COR-L47 (cell line): ENCODE measurements at places on chromosomes 12 and 14.

GRCh38 chr14:92373336-92373735 lies 50.4 kb downstream of the SLC24A4 start:
- DNase-seq: no peak

GRCh38 chr14:36091096-36091495 lies 85.4 kb downstream of the PTCSC3 start:
- DNase-seq: no peak

GRCh38 chr12:14157088-14157747 lies 175.8 kb upstream of the GRIN2B start:
- no peak for DNase-seq

DNA sequence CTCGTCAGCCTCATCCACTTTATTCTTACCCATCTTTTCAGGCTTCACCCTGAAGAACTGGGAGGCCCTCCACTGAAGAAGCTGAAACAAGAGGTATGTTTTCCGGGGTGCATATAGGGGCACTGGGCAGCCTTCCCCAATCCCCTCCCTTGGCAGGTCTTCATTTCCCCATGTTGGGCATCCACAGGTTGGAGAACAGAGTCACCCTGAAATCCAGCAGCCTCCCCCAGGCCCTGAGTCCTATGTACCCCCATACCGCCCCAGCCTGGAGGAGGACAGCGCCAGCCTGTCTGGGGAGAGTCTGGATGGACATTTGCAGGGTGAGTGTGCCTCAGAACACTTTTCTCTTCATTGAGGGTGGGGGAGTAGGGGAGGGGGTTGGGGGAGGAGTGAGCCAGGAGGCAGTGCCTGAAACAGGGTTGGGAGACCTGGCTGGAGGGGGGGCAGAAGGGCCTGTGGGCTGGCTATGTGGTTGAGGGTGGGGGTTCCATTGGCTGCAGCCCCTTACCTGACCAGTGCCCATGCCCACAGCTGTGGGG lies 4.0 kb downstream of the NAB2 start:
- DNase-seq: no peak

DNA sequence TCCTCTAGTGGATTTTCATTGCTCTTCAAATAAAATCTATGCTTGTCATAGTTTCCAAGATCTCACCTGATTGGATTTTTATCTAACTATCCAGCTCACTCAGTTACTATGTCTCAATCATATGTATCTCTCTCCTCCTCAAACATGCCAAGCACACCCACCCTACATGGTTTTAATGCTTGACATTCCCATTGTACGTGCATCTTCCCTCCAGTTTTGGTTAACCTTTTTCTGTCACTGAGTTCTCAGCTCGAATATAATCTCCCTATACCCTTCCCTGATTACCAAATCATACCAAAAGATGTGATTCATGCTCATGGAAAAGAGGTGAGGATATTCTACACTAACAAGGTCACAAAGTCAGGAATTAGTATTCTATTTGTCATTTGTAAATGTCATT lies 12.0 kb upstream of the PTPRQ start:
- DNase-seq: no peak

GRCh38 chr12:95238150-95238549 lies 20.5 kb downstream of the VEZT start:
- DNase-seq: no peak

DNA sequence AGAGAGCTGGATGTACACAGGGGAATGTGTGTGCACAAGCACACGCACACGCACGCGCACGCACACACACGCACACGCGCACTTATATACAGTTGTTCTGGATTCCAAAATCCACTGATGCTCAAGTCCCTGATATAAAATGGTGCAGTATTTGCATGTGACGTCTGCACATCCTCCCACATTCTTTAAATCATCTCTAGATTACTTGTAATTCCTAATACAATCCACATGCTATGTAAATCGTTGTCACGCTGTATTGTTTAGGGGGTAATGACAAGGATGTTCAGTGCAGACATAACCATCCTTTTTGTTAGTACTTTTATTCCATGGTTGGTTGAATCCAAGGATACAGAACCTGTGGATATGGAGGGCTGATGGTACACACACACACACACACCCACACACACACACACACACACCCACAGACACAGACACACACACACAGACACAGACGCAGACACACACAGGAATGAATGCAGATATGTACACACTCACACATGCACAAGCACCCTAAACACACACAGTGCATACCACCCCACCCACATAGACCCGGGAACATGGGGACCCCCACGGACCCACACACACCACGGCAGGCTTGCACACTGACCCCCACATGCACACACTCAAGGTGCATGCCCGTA lies 188.5 kb upstream of the PRMT8 start:
- DNase-seq: no peak

DNA sequence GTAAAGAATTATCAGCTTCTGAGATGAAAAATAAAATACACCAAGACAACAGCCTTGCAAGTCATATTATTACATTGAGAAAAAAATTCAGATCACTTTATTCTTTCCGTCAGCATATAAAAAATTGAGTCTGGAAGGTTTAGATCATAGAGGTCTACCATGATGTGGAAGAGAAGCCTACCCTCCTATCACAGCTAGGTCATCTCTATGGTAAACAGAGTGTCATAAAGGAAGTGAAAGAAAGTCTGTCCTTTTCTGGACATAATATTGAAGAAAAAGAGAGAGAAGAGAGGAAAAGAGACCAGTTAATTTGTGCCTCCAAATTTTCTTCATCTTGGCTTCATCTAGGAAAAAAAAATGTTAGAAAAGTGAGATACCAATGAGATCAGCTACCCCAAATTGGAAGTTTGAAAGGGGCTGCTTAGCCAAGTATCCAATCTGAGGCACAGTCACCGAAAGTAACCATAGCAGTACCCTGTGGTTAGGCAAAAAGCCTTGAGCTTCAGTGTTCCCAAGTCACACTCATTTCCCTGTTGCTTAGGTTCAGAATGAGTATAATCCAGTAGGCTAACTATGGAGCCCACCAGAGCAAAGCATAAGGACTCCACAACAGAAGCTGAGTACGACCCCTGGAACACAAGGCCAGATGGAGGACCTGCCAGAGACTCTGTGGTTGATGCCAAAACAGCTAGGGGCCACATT lies 38.1 kb downstream of the DUSP6 start:
- no peak for DNase-seq

- DNase-seq: no peak
Observed at GRCh38 chr12:48157889-48158370, 615 bp upstream of the ASB8 start.

DNA sequence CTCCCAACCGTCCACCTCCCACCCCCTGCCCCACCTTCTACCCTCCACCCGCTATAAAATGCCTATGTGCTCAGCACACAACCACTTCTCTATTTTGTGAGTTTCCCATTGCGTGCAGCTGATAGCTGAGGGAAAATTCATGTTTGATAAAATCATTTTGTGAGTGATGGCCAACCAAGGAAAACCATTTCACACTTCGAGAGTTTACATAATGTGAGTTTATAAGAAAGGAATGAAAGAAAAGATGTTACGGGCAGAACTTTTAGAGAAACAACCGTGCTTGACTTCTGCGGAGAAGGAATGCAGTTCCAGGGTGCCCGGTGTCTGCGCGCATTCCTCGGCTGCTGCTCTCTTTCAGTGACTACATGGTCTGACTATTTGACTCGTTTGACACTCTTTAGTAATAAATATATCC lies 140.9 kb downstream of the EFCAB11 start:
- no peak for DNase-seq

- DNase-seq: peak; percentile 99
Observed at GRCh38 chr14:75660630-75661498, at the start of the genes ERG28 and TTLL5. Gene ERG28, minus strand, starts transcription at chr14:75660876. Its CDS starts 3,374 bp downstream, at chr14:75657502. Gene TTLL5, plus strand, starts transcription at chr14:75661246. Its CDS starts 1,904 bp downstream, at chr14:75663150.
